ENCODE measurements at places on chromosomes 16 and 17.

GRCh38 chr16:6956511-6956910 lies 376.1 kb upstream of the RBFOX1 start:
- DNase-seq: no peak

GRCh38 chr17:81035521-81036196 lies 708 bp downstream of the BAIAP2 start:
- DNase-seq: no peak

- peak; percentile 59 for DNase-seq
Measured at GRCh38 chr17:50087246-50087911, 7.8 kb upstream of the PDK2 start.

- DNase-seq: no peak
Measured at GRCh38 chr16:71635632-71636031, 9.6 kb downstream of the MARVELD3 start.

DNA sequence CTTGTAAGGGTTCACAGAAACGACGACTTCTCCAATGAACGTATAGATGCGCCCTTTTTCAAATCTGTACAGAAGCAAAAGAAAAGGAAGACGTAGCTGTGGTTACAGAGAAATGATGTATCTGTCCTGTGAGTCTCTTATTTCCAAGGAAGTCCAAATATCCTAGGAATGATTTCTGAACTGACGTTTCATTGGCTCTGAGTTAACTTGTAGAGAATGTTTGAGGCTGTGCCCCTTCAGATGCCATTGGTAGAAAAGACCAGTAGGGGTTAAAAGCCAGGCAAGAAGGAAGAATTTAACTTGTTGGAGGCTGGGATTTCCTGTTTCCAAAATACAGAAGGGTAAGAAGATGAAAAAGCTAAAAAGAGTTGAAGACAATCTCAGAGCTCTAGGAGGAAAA lies 96.2 kb downstream of the MYO1D start:
- DNase-seq: no peak

- no peak for DNase-seq
Measured at GRCh38 chr17:62219221-62219899, 154.3 kb upstream of the MED13 start.

DNA sequence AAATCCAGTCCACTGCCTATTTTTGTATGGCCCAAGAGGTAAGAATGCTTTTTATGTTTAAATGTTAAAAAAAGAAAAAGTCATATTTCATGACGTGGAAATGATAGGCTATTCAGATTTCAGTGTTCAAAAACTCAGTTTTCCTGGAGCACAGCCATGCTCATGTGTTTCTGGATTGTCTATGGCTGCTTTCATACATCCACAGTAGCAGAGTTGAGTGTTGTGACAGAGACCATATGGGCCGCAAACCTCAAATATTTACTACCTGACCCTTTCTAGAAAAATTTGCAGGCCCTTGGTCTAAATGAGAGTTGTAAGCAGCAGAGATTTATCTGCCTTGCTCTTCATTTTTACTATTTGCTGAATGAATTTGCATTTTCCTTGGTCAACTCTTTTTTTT lies 264.1 kb downstream of the CBLN1 start:
- no peak for DNase-seq

- no peak for DNase-seq
Measured at GRCh38 chr17:32927724-32928585, at the start of gene TMEM98. Gene TMEM98 (plus strand): TSS chr17:32928153. CDS start chr17:32931529, 3,376 bp downstream.

GRCh38 chr17:63308272-63308671 lies 137.8 kb downstream of the CYB561 start:
- no peak for DNase-seq

GRCh38 chr16:53971616-53972015 lies 267.7 kb downstream of the FTO start:
- no peak for DNase-seq

GRCh38 chr16:82603784-82604411 lies 22.9 kb upstream of the CDH13 start:
- no peak for DNase-seq

DNA sequence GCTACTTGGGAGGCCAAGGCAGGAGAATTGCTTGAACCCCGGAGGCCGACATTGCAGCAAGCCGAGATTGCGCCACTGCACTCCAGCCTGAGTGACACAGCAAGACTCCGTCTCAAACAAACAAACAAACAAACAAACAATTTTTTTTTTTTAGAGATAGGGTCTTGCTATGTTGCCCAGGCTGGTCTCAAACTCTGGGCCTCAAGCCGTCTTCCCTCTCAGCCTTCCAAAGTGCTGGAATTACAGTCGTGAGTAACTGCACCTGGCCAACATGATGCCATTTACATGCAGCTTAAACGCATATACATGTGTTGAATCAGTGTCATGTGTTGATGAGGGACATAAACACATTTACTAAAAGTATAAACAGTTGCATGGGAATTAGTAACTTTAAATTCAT lies 2.0 kb upstream of the SLFN5 start:
- DNase-seq: no peak

DNA sequence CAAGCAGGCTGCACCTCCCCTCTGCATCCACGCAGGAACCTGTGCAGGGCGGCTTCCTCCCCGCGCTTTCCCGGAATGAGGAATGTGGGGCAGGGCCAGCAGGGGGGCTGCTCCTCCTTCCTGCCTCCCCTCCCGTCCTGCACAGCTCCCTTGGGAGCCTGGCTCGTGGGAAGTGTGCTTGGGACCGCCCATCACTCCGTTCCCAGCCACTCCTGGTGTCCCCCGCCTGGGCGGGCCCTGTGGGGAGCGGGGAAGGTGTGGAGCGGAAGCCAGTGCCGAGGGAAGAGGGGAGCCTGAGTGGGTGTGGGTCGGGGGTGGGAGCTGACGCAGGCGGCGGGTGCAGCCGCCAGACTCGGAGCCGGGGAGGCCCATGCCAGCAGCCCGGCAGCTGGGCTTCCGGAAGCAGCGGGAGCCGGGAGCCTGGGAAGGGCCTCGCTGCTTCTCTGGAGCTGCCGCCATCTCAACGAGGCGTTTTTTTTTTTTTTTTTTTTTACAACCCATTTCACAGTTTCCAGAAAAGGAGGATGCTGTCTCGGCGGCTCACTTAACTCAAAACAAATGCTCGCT lies 24.1 kb downstream of the BAHCC1 start:
- DNase-seq: no peak

DNA sequence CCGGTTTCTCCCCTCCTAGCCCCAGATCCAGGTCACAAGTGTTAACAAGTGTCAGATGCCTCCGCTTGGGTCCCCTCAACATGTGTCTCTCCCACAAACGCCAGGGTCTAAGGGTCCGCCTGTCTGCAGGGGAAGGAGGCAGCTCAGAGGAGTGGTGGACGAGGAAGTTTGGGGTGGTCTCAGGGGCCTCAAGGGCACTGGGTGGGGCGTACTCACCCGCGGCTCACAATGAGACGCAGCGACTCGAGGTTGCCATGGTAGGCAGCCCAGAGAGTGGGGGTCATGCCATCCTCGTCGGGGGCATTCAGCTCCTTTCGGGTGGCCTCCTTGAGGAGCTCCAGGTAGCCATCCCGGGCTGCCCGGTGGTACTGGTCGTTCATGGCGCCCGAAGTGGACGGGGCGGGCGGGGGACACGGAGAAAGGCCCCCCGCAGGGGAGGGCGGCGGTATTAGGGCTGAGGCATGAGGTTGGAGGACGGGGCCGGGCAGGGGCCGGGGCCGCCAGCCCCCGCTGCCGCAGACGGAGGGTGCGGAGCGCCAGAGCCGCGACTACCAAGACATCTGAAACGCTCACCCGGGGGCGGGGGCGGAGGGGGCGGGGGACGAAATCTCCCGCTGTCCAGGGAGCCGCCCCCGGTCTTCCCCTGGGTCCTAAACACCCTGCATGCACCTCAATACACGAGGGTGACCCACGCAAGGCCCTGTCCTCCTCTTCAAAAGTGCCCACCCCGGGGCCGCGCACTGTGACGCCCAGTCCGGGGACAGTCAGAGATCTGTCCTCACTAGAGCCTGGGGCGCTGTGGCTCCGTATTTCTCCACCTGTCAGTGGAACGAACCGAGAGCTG lies at the start of gene USH1G:
Gene USH1G (minus strand): TSS at position 562 of the 844 bp plus-strand sequence. CDS start 182 bp downstream, at position 380.
- no peak for DNase-seq

- no peak for DNase-seq
Measured at GRCh38 chr17:72219137-72219823, 98.5 kb downstream of the SOX9 start.

Measured in activated CD8-positive, alpha-beta memory T cell treated with anti-CD3 and anti-CD28 coated beads for 4 hours (primary cell).